ENCODE measurements at places on chromosomes 2 and 18.
A peak's percentile ranks its signal among the peaks of the same experiment; 100 is the strongest.

- DNase-seq, result no peak
Measured at GRCh38 chr2:106792671-106793070, 93.3 kb downstream of the ST6GAL2 start.

DNA sequence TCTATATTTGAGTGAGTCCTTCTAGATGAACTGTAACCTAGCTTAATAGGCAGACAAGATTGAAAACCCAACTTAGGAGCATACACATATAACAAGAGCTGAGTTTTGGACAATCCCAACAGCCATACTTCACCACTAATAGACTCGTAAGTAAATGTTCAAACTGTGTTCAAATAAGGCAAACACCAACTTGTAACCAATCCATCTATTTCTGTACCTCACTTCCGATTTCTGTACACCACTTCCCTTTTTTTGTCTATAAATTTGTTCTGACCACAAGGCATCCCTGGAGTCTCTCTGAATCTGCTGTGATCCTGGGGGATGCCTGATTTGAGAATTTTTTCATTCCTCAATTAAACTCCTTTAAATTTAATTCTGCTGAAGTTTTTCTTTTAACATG is 1149.1 kb upstream of the NRXN1 start:
- DNase-seq, result no peak

DNA sequence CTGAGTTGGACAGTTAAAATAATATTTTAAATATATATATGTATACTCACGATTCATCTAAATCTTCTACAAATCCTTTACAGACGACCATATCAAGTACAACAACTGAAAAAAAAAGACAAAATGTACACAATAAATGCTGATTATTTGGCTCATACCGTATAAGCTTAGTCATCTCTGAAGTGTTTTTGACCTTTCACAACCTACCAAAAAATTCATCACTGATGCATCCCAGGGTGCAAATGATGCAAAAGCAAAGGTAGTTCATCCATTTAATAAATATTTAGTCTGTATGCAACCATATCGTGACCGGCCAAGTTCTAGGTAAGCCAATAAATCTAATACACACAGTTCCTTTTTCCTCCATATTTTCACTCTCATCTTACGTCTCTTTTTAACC is 1.1 kb downstream of the TMX3 start:
- no peak for DNase-seq

- DNase-seq, result no peak
Measured at GRCh38 chr2:104041351-104041750, 812.6 kb upstream of the POU3F3 start.

- DNase-seq, result no peak
Measured at GRCh38 chr2:66805968-66806367, 371.0 kb downstream of the MEIS1 start.

- no peak for DNase-seq
Measured at GRCh38 chr2:234836271-234836670, 115.5 kb upstream of the SH3BP4 start.

DNA sequence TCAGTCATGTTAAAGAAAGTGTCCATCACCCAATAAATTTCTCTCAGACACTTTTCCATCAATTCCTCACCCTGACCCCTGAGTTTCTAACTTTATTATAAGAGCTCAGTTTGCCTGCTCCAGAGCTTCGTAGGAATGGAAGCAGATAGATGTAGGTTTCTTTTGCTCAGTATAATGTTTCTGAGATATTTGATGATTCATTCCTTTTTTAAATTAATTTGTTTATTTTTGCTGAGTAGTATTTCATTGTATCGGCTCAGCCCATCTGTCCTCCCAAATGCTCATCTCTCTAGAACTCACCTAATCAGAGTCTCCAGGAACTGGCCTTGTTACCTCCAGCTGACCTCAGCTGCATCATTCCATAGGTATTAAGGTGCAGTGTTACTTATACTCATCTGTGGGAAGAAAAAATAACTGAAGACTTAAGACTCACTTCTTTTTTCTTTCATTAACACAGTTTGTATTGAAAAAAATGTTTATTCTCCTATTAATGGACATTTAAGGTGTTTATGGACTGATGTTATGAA is 11.9 kb upstream of the BCL2L11 start:
- no peak for DNase-seq

- no peak for DNase-seq
Measured at GRCh38 chr2:10309286-10309685, 6.6 kb downstream of the HPCAL1 start.

GRCh38 chr18:23856466-23857163 is 157.9 kb upstream of the TTC39C start:
- no peak for DNase-seq

GRCh38 chr2:45965871-45966498 is 314.5 kb downstream of the PRKCE start:
- no peak for DNase-seq

GRCh38 chr2:192186806-192187205 is 7.9 kb downstream of the TMEFF2 start:
- no peak for DNase-seq

- no peak for DNase-seq
Measured at GRCh38 chr18:21448299-21448698, 152.2 kb downstream of the ESCO1 start.

DNA sequence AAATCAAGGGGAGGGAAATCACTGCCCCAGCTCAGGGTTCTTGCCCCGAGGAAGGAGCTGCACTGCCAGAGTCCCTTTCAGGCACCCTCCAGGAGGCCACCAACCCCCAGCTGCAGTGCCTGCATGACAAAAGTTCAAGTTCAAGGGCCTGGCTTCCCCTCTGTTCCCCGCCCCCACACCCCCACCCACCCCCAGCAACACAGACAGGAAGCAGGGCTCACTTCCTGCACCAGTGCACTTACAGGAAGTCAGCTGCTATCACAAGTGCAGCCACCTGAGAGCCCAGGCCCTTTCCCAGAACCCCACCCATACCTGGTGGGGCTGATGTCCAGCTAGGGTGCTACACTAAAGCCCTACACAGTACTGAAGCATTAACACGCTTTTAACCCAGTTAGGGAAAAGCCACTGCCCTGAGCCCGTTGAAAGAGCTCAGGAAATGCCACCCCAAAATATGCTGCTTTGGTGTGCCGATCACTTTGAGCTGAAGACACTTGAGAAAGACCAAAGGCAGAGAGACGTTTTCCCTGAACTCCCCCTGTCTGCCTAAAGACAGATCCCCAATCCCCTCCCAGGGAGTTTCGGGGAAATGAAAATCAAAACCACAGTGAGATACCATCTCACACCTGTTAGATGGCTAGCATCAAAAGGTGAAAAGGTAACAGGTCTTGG is 109.9 kb upstream of the CAB39 start:
- DNase-seq, result peak; percentile 63

- no peak for DNase-seq
Measured at GRCh38 chr2:201926067-201926466, 107.6 kb upstream of the FZD7 start.

DNA sequence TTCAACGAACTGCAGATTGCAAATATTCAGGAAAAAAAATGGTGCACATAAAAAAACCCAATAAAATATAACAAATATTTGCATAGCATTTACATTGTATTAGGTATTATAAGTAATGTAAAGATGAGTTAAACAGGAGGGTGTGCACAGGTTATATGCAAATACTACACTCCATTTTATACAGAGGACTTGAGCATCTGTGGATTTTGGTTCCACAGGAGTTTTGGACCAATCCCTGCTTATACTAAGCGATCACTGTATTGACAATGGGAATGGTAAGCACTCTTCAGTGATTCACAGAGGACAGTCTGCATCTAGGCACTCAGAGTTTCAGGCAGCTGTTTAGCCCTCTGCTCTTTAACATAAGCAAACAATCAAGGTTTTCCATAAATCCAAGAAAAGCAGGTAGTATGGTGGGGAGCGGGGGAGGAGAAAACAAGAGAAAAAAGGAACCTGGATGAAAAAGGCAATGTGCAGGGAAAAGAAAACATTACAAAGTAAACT is 206.0 kb upstream of the PARD3B start:
- no peak for DNase-seq

GRCh38 chr2:72743481-72743880 is 82.4 kb downstream of the EXOC6B start:
- no peak for DNase-seq

- DNase-seq, result no peak
Measured at GRCh38 chr2:207734636-207735512, 23.4 kb downstream of the CCNYL1 start.

GRCh38 chr2:139911160-139911559 is 1131.0 kb upstream of the NXPH2 start:
- no peak for DNase-seq

GRCh38 chr2:42963452-42964068 is 171.2 kb upstream of the HAAO start:
- DNase-seq, result no peak

DNA sequence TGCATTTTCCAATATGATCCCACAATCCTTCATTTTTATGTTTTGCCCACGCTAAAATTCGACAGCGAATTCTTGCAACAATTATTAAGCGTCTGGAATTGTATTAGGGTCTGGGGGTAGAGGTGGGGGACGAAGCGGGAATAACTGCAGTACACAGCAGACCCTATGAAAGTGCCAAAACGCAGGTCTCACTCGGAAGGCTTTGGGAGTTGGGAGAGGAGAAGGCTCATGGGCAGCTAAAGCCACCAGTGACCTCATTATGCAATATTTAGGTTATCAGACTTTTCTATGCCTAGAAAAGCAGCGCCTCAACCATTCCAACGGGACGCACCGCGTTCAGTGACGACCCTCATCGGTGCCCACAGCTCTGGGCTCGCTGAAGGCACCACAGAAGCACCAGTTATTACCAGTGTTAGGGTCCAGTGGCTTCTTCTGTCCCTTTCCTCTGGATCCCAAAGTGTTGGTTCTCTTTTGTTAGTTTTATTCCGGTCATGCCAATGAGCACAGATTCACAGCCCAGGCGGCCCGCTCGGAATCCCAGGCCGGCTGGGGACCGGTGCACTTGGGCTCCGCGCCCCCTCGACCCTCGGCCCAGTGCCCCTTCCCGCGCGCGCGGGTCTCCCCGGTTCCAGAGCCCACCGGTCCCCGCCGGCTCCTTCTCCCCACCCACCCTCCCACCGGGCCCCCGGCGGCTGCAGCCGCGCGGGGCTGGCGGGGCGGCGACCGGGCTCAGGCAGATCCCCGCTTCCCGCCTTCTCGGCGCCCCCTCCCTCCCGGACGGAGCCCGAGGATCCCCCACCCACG is 737 bp upstream of the MAPK4 start:
- no peak for DNase-seq

GRCh38 chr2:240143801-240144648 is 3.6 kb upstream of the OTOS start:
- DNase-seq, result peak; percentile 77

DNA sequence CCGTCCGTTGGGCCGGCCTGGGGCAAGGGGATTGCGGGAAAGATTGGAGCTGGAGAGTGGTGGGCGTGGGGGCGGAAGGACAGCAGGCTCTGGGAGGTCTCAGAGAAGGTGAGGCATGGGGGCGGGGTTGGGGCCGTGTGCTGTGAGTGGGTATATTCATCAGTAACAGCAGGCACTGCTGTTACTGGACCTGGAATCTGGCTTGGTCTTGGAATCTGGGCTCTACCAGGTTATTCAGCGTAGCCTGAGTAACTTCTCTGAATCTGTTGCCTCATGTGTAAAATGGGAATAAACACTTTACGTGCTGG is 435 bp downstream of the RNF181 start:
- DNase-seq, result no peak

GRCh38 chr2:151967829-151968722 is 130.8 kb downstream of the CACNB4 start:
- no peak for DNase-seq

GRCh38 chr2:10234409-10235094 is 68.2 kb upstream of the HPCAL1 start:
- no peak for DNase-seq

DNA sequence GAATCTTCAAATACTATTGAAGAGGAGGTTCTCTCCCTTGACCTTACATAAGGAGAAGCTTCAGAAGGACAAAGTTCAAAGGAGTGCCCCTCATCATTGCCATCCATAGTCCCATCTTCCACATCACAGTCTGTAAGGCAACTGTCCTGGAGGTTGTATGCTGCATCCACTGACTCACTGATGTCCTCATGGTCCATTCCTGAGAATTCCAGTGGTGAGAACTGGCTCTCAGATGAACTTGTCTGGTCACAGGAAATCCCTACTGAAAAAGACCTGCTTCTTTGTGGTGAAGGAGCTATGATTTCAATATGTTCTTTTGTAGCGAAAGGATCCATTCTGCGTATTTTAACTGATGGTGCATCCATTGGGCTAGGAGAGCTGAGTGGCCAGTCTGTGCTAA is 52.2 kb downstream of the EIF2AK3 start:
- DNase-seq, result no peak

- no peak for DNase-seq
Measured at GRCh38 chr2:106272216-106272807, 78.2 kb upstream of the UXS1 start.

- no peak for DNase-seq
Measured at GRCh38 chr2:206558492-206558891, 83.8 kb upstream of the FAM237A start.

GRCh38 chr2:164754157-164755093 is 87.2 kb downstream of the COBLL1 start:
- no peak for DNase-seq

DNA sequence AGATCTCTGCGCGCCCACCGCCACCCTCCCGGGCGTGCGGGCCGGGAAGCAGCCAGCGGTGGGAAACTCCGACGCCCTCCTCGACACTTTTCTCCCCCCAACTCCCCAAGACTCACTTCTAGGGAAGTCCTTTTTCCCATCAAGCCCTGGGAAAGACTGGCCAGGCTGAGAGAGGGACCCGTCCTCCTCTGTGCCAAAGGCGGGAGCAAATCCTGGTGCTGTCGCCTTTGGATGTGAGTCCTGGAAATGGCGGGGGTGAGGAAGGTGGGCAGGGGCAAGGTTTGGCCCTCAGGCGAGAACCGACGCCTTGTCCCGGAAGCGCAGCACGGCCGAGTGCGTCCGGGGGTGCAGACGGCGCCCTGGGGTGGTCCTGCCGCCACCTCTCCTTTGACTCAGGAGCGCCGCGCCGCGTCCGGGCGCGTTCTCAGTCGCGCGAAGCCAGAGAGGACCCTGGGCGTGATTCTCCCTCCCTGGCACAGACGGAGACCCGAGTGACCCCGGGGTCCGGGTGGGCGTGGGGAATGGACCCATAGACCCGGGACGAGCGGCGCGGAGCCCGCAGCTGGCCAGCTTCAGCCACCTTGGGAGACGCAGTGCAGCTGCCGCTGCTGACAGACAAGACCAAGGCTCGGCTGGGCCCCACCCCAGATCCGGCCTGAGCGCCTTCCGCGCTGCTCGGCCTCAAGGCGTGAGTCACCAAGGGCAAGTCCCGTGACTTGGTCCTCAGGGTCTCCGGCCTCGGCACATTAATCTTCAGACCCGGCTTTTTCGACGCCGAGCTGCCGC is 3.5 kb upstream of the LBX2 start:
- DNase-seq, result peak; percentile 28

DNA sequence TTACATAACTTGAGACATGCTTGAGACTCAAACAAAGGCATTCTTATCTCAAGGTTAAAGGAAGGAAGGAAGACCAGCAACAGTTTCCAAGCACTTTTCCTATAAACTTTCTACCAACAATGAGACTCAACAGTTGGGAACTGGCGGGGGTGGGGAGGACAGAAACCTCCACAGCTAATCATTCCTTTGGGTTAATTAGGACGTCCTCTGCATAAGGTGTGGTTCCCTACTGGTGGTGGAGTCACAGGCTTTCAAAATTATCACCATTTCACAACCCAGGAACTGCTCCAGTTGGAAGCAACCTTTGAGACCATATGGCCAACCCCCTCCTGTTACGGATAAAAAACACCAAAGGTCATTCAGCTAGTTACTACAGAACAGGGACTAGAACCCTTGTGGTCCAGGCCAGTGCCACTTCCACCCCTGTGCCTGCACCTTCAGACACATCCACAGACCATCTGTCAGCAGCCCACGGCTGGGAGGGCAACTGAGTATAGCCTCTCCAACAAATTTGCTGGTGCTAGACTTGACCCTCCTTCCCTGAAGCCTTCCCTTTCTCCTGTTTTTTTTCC is 30.1 kb upstream of the ATL2 start:
- no peak for DNase-seq

Data from CD4-positive, alpha-beta T cell (primary cell).